ENCODE measurements at places on chromosomes 16 and 17. TPM values are rescaled to one million over a fixed set of nuclear protein-coding genes. Genes with fewer than 3 reads are reported as not detected.
A peak's percentile ranks its signal among the peaks of the same experiment; 100 is the strongest.

DNA sequence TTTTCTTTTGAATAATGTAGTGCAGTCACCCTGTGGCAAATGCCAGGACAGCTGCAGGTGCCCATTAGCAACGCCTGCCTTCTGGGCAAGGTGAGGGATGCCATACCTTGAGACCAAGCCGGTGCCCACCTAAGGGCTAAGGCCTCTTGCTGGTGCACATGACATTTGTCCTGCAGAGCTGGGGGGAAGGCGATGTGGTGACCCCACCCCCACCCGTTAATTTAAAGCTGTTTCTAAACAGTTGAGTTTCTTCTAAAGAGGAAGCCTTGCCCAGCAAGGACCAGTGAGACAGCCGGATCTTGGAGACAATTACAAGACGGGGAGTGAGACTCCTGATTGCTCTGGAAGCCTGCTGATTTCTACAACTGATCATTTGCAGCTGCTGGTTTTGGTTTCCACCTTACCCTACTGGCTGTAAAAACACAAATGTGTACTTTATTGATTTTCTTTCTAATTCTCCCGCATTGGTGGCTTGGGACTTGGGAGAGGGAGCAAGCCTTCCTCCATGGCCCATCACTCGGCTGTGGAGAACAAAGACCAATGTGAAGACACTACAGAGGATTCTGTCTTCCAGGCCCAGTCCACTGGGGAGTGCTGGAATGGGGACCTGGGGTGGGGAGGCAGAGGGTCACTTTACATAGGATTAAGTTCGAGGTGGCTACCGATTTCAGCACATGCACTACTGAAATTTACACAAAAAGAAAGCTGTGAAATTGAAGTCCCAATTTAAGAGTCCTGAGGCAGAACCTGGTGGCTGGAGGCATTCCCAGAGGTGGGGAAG lies 2.7 kb downstream of the CDK5R1 start:
- H3K36me3 ChIP-seq, result no peaks in the 10 kb centered on the region
- DNase-seq, result no peak
- no peaks in the 10 kb centered on the region for H3K27me3 ChIP-seq
- H3K4me3 ChIP-seq, result no peak overlapping the region

The SYNGR3 gene
- total RNA-seq, result 3.3 TPM

DNA sequence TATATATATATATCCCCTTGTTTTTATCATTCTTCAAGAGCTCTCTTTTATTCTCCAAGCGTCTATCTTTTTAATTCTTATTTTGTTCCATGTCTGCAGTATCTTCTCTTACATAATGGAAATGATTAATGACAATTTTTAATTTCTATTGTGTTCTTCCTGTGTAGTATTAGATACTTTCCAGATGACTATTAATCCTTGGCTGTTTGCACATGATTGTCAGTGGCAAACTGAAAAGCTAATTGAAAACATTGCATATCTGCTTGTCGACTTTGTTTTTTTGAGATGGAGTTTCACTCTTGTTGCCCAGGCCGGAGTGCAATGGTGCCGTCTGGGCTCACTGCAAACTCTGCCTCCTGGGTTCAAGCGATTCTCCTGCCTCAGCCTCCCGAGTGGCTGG lies 124.7 kb downstream of the BCAS3 start:
- no peaks in the 10 kb centered on the region for H3K27me3 ChIP-seq
- H3K4me1 ChIP-seq, result 0 out of 2 replicates have a peak, but pooled peaks cover 4% of the 10 kb centered on the region
- no peak overlapping the region for H3K4me3 ChIP-seq
- DNase-seq, result no peak

DNA sequence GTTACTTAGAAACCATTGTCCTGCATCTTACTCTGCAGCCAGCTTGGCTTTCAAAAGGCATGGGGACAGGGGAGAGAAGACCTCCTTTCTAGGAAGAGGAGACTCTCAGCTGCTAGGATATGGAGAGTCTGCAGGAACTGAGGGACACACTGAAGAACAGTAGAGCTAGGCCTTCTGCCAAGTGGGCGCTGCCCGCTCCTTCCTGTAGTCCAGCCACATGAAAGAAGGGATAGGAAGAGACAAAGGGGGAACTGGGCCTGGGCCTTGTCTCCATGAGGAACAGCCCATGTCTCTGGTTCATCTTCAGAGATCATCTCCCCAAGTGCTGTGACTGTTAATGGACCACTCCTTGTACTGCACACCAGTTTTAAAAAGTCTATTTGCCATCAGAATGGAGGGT lies 78.4 kb downstream of the SYCE1L start:
- no peak overlapping the region for H3K4me3 ChIP-seq
- H3K36me3 ChIP-seq, result no peaks in the 10 kb centered on the region
- no peak overlapping the region for H3K27ac ChIP-seq

DNA sequence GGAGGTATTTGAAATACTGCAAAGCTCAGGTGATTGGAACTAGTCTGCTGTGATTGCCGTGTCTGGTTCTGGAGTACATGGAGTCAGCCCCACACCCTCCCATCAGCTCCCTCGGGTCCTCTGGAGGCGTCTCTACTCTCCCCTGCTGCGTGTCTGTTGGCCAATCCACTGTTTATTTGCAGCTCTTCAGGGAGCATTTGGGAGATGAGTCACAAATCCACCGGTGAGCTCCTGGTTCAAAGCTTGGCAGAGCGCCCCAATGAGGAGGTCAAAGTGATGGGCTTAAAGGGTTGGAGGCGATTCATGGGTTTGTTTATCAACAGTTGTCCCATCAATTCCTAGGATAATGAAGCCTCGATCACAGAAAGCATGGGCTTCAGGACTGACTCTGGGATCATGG lies 14.6 kb downstream of the CALB2 start:
- DNase-seq, result no peak
- no peaks in the 10 kb centered on the region for H3K4me1 ChIP-seq
- H3K4me3 ChIP-seq, result no peak overlapping the region
- no peaks in the 10 kb centered on the region for H3K27me3 ChIP-seq
- H3K27ac ChIP-seq, result no peak overlapping the region
- no peaks in the 10 kb centered on the region for H3K36me3 ChIP-seq

The CHST6 gene
- 1.1 TPM for total RNA-seq

DNA sequence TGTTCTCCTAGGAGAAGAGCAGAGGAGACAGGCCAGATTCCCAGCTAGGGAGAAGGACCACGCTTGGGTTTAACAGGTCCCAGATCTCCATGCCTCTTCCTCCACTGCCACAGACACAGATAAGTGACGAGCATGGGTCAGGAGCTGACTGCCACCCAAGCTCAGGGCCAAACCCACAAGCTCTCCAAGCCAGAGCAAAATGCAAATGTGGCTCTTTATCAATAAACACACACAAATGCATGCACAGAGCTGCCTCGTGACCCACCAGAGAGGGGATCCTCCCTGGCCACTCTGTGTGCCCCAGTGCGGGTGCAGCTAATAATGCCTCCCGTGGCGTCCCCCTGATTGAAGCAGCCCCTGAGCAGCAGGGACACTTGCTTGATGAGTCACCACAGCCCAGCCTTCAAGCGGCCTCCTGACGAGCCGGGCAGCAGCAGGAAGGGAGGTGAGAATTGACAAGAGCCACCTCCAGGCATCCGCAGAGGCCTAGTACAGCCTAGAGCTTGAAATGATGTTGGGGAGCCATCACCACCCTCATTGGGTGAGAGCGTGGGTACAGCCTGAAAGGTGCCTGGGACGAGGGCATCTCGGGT lies 143.9 kb downstream of the CCDC182 start:
- H3K4me3 ChIP-seq, result no peak overlapping the region
- no peak for DNase-seq
- no peaks in the 10 kb centered on the region for H3K36me3 ChIP-seq
- no peak overlapping the region for H3K27ac ChIP-seq

DNA sequence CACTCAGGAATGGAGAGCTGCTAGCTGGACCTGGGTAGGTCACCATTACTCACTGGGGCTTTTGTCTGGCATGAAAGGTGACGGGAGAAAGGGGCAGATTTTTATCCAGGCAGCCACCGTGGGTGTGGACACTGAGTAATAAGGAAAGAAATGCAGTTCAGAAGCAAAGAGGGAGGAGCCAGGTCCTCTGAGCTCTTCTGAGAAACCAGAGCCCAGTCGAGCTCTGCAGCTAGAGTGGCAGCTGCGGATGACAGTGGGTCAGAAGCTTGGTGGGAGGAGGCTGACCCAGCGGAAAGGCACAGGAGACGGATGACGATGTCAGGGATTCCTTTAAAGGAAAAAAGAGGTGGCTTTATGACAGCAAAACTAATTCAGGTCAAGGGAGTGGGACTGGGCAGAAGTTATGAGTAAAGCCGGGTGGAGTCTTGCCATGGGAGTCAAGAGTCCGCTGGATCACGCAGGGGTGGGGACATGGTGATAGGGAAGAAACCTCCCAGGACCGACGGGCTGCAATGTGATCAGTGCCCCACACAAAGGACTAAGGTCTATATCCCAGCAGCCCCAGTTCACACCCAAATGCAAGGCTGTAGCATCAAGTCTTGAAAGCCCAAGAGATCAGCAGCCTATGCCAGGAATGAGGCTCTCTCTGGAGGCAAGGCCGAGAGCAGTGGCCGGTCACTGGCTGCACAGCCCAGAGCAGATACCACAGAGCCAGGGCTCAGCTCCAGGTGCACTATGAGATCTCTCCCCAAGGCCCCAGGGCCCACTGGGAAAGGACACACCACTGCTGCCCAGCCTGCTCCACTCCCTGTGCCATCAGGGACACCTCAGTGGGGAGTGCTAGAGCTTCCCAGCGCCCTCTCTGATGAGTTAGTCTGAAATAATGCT lies 6.3 kb upstream of the MNT start:
- H3K27ac ChIP-seq, result peak overlapping the region; percentile 66
- H3K27me3 ChIP-seq, result no peaks in the 10 kb centered on the region
- peak; percentile 76 for DNase-seq
- no peak overlapping the region for H3K4me3 ChIP-seq

DNA sequence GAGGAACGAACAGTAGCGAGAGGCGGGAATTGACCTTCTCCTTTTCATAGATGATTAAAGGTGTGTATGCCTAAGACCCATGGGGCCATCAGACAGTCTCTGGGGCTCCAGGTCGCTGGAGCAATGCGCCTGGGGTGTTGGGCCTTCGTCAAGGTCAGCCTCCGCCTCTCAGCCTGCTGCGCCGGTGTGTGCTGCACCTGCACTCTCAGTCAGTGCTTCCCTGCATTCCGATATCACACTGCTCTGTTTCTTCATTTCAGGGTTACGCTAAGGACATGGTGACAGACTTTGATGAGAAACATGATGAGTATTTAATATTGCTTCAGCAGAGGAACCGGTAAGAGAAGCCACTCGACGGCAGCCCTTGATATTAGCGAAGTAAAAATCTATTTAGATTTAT lies 68.2 kb downstream of the KATNIP start:
- DNase-seq, result no peak
- no peak overlapping the region for H3K27ac ChIP-seq
- no peaks in the 10 kb centered on the region for H3K36me3 ChIP-seq
- no peaks in the 10 kb centered on the region for H3K27me3 ChIP-seq

The CCDC144A gene
- total RNA-seq, result 17.0 TPM

Data from Caco-2 (cell line).